ENCODE measurements at places on chromosomes 13 and 19. TPM values are rescaled to one million over a fixed set of nuclear protein-coding genes. Genes with fewer than 3 reads are reported as not detected.
A peak's percentile ranks its signal among the peaks of the same experiment; 100 is the strongest.

The RNF17 gene
- not detected for total RNA-seq

The PSG5 gene
- not detected for total RNA-seq

The EDNRB gene
- total RNA-seq = not detected

The TPTE2 gene
- total RNA-seq = not detected

The MEF2B gene
- 0.22 TPM for total RNA-seq

The CYP2F1 gene
- total RNA-seq = not detected

DNA sequence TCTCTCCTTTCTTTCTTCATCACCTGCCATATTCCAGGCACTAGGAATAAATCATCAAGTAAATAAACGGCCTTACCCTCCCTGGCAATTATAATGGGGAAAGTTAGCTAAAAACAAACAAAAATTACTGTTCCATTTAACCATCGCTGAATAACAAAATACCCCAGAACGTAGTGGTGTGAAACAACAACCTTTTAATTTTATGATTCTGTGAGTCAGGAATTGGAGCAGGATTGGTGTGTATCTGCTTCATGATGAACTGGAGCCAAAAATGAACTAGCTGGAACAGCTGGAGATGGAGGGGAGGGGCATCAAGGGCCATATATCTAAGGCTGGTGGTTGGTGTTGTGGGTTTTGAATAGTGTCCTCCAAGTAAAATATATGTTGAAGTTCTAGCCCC is 3.7 kb upstream of the CADM4 start:
- no peak overlapping the region for H3K27ac ChIP-seq
- H3K4me1 ChIP-seq = no peaks in the 10 kb centered on the region
- no peak overlapping the region for H3K4me3 ChIP-seq
- no peaks in the 10 kb centered on the region for H3K27me3 ChIP-seq

GRCh38 chr19:21084343-21084742 is 2.3 kb downstream of the ZNF714 start:
- H3K4me3 ChIP-seq = no peak overlapping the region
- DNase-seq = no peak
- peaks cover 14% of the 10 kb centered on the region for H3K36me3 ChIP-seq
- no peaks in the 10 kb centered on the region for H3K4me1 ChIP-seq

GRCh38 chr13:95447814-95448213 is 104.7 kb upstream of the CLDN10 start:
- no peak overlapping the region for H3K27ac ChIP-seq
- H3K27me3 ChIP-seq = no peaks in the 10 kb centered on the region
- no peaks in the 10 kb centered on the region for H3K36me3 ChIP-seq
- H3K4me1 ChIP-seq = no peaks in the 10 kb centered on the region
- H3K4me3 ChIP-seq = no peak overlapping the region

DNA sequence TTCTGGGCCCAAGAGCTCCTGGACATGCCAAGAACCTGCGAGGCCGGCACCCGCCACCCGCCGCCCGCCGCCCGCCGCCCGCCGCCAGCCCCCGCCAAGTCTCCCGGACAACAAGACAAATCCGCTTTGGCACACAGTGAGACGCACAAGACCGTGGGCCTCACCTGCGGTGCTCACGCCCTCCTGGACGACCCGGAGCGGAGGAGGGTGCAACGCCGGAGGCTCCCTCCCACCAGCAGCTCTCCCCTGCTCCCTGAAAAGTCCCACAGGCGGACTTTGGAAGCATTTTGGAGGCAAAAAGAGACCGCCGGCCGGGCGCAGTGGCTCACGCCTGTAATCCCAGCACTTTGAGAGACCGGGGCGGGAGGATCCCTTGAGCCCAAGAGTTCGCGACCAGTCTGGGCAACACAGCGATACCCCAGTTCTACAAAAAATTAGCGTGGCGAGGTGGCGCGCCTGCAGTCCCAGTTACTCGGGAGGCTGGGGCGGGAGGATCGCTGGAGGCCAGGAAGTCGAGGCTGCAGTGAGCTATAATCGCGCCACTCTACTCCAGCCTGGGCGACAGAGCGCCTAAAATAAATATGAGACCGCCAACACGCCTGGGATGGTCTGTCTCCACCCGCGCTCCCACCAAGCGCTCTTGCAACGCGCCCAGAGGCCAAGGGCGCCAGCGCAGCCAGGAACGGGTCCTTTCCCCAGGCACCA is 783 bp downstream of the RHPN2 start:
- H3K4me3 ChIP-seq = peak overlapping the region; percentile 93
- peaks cover 7% of the 10 kb centered on the region for H3K4me1 ChIP-seq
- no peaks in the 10 kb centered on the region for H3K27me3 ChIP-seq

DNA sequence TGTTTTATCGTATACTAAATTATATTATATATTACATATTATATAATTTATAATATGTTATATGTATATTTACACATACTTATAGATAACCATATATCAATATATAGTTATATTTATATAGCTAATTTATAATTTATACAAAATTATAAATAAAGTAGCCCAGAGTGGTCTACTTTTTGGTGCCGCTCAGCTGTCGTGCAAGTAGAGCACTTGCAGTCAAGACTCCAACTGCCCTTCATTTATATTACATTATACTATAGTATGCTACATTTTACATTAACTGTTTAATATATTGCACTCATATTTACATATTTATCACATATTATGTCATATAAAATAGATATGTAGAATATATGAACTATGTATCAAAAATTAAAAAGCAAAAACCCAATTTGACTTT is 1124.7 kb upstream of the MIR17HG start:
- no peaks in the 10 kb centered on the region for H3K36me3 ChIP-seq
- H3K4me1 ChIP-seq = no peaks in the 10 kb centered on the region
- no peak overlapping the region for H3K27ac ChIP-seq
- no peak for DNase-seq
- H3K27me3 ChIP-seq = no peaks in the 10 kb centered on the region
- no peak overlapping the region for H3K4me3 ChIP-seq

- H3K27ac ChIP-seq = peak overlapping the region; percentile 36
- H3K4me3 ChIP-seq = no peak overlapping the region
- H3K36me3 ChIP-seq = no peaks in the 10 kb centered on the region
- no peaks in the 10 kb centered on the region for H3K27me3 ChIP-seq
- peaks cover 6% of the 10 kb centered on the region for H3K4me1 ChIP-seq
- peak; percentile 45 for DNase-seq
Measured at GRCh38 chr13:81142306-81142999, 801.5 kb upstream of the SPRY2 start.

GRCh38 chr13:76380446-76381065 is 505.6 kb downstream of the KCTD12 start:
- no peaks in the 10 kb centered on the region for H3K27me3 ChIP-seq
- H3K4me1 ChIP-seq = peaks cover 19% of the 10 kb centered on the region
- H3K27ac ChIP-seq = no peak overlapping the region

GRCh38 chr13:35549481-35549880 is 73.0 kb upstream of the MAB21L1 start:
- peak; percentile 80 for DNase-seq
- no peak overlapping the region for H3K4me3 ChIP-seq
- peaks cover 56% of the 10 kb centered on the region for H3K4me1 ChIP-seq
- H3K36me3 ChIP-seq = no peaks in the 10 kb centered on the region
- H3K27ac ChIP-seq = peak overlapping the region; percentile 67

- no peak for DNase-seq
- H3K4me1 ChIP-seq = peaks cover 28% of the 10 kb centered on the region
- no peaks in the 10 kb centered on the region for H3K36me3 ChIP-seq
- H3K27ac ChIP-seq = no peak overlapping the region
Measured at GRCh38 chr13:99312493-99312883, 5.3 kb upstream of the GPR183 start.

GRCh38 chr13:112714376-112715174 is 24.7 kb downstream of the ATP11A start:
- H3K27ac ChIP-seq = no peak overlapping the region
- no peaks in the 10 kb centered on the region for H3K27me3 ChIP-seq
- H3K36me3 ChIP-seq = no peaks in the 10 kb centered on the region
- peaks cover 16% of the 10 kb centered on the region for H3K4me1 ChIP-seq

DNA sequence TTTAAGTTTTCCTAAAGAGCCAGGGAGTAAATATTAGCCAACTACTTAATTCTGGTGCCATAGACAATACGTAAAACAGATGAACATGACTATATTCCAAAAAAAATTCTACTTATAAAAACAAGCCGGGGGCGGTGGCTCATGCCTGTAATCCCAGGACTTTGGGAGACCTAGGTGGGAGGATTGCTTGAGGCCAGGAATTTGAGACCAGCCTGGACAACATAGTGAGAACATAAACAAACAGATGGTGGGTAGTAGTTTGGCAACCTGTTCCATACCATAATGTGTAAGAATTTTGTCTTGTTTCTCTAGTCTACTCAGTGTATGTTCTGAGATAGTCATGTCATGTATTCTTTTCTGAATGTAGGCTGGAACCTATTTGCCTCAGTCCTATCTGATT is 25.4 kb downstream of the ITM2B start:
- DNase-seq = no peak
- no peak overlapping the region for H3K4me3 ChIP-seq
- peaks cover 28% of the 10 kb centered on the region for H3K36me3 ChIP-seq
- no peak overlapping the region for H3K27ac ChIP-seq
- H3K4me1 ChIP-seq = peaks cover 6% of the 10 kb centered on the region
- no peaks in the 10 kb centered on the region for H3K27me3 ChIP-seq

DNA sequence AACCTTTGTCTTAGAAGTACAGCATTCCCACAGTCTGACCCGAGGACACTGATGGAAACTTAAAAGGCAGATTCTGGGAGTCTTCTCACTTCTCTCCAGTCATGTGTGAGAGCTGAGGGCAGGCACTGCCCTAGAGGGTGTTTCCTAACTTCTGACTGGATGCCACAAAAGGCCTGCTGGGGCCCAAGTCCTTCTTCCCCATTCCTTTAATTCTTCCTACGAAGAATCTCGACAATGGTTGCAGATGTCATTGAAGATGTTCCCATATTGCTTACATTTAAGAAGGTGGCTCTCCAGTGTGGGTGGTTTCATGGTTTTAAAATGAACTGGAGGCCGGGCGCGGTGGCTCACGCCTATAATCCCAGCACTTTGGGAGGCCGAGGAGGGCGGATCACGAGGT is 27.4 kb upstream of the ZNF564 start:
- H3K36me3 ChIP-seq = peaks cover 38% of the 10 kb centered on the region
- no peak for DNase-seq
- H3K27me3 ChIP-seq = no peaks in the 10 kb centered on the region
- H3K27ac ChIP-seq = no peak overlapping the region
- H3K4me3 ChIP-seq = no peak overlapping the region

- H3K4me3 ChIP-seq = no peak overlapping the region
- H3K27me3 ChIP-seq = peaks cover 24% of the 10 kb centered on the region
- no peaks in the 10 kb centered on the region for H3K4me1 ChIP-seq
- no peak for DNase-seq
- H3K36me3 ChIP-seq = no peaks in the 10 kb centered on the region
Measured at GRCh38 chr19:40130013-40130412, 39.3 kb upstream of the ZNF780A start.

- no peaks in the 10 kb centered on the region for H3K27me3 ChIP-seq
- DNase-seq = no peak
- no peaks in the 10 kb centered on the region for H3K4me1 ChIP-seq
- H3K4me3 ChIP-seq = no peak overlapping the region
- H3K36me3 ChIP-seq = no peaks in the 10 kb centered on the region
- H3K27ac ChIP-seq = no peak overlapping the region
Measured at GRCh38 chr13:99566125-99567083, 65.1 kb downstream of the TM9SF2 start.

- no peak for DNase-seq
- H3K4me1 ChIP-seq = no peaks in the 10 kb centered on the region
- H3K4me3 ChIP-seq = no peak overlapping the region
- H3K27ac ChIP-seq = no peak overlapping the region
Measured at GRCh38 chr19:990119-990571, 6.0 kb downstream of the WDR18 start.

DNA sequence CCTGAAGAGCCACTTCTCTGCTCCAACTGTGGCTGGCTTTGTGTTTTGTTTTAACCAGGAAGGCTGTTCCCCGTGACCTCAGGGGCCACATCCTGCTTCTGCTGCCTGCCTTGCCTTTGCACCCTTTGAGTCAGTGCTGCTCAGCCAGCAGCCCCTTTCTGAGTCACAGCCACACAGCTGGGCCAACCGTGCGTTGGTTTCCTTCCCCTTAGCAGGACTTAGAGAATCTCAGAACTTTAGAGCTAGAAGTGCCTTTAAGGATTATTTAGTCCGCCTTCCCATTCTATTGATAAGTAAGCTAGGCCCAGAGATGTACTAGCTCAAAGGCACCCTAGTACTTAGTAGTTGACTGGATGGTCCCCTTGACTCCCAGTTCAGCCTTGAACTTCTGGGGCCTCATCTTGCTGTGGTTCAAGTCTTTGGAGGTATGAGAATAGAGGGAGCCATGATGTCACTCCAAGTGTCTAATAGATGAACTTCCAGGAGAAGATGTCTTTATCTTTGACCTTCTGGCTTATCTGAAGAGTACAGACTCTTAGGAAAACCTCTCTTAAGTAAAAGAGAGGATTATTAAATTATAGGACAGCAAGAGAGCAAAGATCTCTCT is 8.0 kb downstream of the RGCC start:
- H3K27ac ChIP-seq = no peak overlapping the region
- peak; percentile 47 for DNase-seq
- H3K36me3 ChIP-seq = no peaks in the 10 kb centered on the region
- peaks cover 6% of the 10 kb centered on the region for H3K4me1 ChIP-seq
- H3K27me3 ChIP-seq = no peaks in the 10 kb centered on the region
- H3K4me3 ChIP-seq = no peak overlapping the region

- no peak overlapping the region for H3K4me3 ChIP-seq
- no peaks in the 10 kb centered on the region for H3K27me3 ChIP-seq
- no peaks in the 10 kb centered on the region for H3K4me1 ChIP-seq
- no peak for DNase-seq
- no peaks in the 10 kb centered on the region for H3K36me3 ChIP-seq
Measured at GRCh38 chr13:94175076-94175475, 304.4 kb downstream of the DCT start.

GRCh38 chr13:33218020-33218419 is 67.5 kb downstream of the STARD13 start:
- H3K27ac ChIP-seq = peak overlapping the region; percentile 90
- peak overlapping the region; percentile 23 for H3K4me3 ChIP-seq
- peaks cover 28% of the 10 kb centered on the region for H3K4me1 ChIP-seq
- 0 out of 2 replicates have a peak, but pooled peaks cover 6% of the 10 kb centered on the region for H3K36me3 ChIP-seq
- peak; percentile 88 for DNase-seq

GRCh38 chr19:46848389-46848788 is 2.3 kb downstream of the AP2S1 start:
- H3K27me3 ChIP-seq = no peaks in the 10 kb centered on the region
- H3K4me1 ChIP-seq = peaks cover 9% of the 10 kb centered on the region
- no peak overlapping the region for H3K27ac ChIP-seq
- H3K4me3 ChIP-seq = no peak overlapping the region

GRCh38 chr13:37905736-37906135 is 36.2 kb upstream of the TRPC4 start:
- no peaks in the 10 kb centered on the region for H3K27me3 ChIP-seq
- H3K4me3 ChIP-seq = no peak overlapping the region
- no peaks in the 10 kb centered on the region for H3K4me1 ChIP-seq
- no peak for DNase-seq
- H3K36me3 ChIP-seq = no peaks in the 10 kb centered on the region

- H3K4me3 ChIP-seq = no peak overlapping the region
- no peaks in the 10 kb centered on the region for H3K27me3 ChIP-seq
- no peak for DNase-seq
- no peaks in the 10 kb centered on the region for H3K36me3 ChIP-seq
- H3K4me1 ChIP-seq = no peaks in the 10 kb centered on the region
Measured at GRCh38 chr13:23787464-23787863, 101.7 kb downstream of the MIPEP start.

GRCh38 chr13:32911506-32911905 is 104.7 kb upstream of the KL start:
- H3K36me3 ChIP-seq = no peaks in the 10 kb centered on the region
- peak overlapping the region; percentile 83 for H3K27ac ChIP-seq
- DNase-seq = peak; percentile 61
- no peaks in the 10 kb centered on the region for H3K27me3 ChIP-seq
- no peak overlapping the region for H3K4me3 ChIP-seq
- peaks cover 16% of the 10 kb centered on the region for H3K4me1 ChIP-seq

- peak overlapping the region; percentile 87 for H3K4me3 ChIP-seq
- H3K27ac ChIP-seq = no peak overlapping the region
- H3K36me3 ChIP-seq = peaks cover 17% of the 10 kb centered on the region
Measured at GRCh38 chr19:48444936-48445200, 915 bp upstream of the GRWD1 start.
